ENCODE measurements at places on chromosomes 4 and X. TPM values are rescaled to one million over a fixed set of nuclear protein-coding genes. Genes with fewer than 3 reads are reported as not detected.

GRCh38 chr4:129747756-129748155, 651.8 kb downstream of the C4orf33 start:
- peak; percentile 38 for ATAC-seq

The HEPH gene
- 2.9 TPM for total RNA-seq

DNA sequence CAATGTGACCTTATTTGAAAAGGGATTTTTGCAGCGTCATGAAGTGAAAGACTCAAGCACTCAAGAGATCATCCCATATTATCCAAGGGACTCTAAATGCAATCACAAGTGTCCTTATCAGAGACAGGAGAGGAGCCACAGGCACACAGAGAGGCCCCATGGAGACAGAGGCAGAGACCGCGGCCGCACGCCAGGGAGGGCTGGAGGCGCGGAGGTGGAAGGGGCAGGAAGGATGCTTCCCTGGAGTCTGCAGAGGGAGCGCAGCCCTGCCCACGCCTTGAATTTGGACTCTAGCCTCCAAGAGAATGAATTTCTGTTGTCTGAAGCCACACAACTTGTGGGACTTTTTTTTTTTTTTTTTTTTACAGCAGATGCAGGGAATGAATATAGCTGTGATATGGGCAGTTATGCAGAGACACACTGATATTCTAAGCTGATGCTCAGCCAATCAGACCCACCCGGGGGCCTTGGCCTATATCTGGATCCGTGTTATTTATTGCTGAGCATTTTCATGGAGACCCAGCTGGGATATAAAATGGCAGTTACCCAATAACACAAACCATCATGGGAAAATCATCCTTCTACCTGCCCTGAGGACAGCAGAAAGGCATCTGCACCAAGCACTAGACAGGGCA, 244.8 kb upstream of the PSAPL1 start:
- ATAC-seq, result no peak

The PRICKLE3 gene
- total RNA-seq, result 17.5 TPM

DNA sequence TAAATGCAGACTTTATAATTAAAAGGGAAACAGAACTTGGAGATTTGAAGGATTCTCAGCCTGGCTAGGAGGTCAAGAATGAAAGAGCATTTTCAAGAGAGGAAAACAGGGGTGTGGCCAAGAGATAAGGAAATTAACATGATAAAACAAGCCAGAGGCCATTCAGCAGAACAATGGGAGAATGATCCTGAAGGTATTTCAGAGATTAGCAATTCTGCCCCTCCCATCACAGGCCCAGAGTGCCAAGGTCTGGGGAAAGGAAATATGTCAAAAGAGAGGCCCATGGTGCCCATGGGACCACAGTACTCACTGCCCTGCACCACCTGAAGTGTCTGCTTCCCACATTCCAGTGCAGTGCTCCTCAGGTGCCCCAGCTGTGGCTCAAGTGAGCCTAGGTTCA, 188.5 kb upstream of the STS start:
- no peak for ATAC-seq

The NPY1R gene
- 0.16 TPM for total RNA-seq

DNA sequence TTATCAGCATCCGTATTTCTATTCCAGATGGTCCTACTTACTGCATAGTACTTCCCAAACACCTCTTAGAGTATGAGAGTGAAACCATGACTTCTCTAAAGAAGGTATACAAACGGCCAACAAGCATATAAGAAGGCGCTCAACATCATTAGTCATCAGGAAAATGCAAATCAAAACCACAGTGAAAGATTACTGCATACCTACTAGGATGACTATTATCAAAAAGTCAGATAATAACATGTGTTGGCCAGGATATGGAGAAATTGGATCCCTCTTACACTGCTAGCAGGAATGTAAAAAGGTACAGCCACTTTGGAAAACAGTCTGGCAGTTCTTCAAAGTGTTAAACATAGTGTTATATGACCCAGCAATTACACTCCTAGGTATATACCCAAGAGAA, 215.3 kb upstream of the CXorf66 start:
- ATAC-seq, result no peak

The NXF2 gene
- total RNA-seq, result not detected

DNA sequence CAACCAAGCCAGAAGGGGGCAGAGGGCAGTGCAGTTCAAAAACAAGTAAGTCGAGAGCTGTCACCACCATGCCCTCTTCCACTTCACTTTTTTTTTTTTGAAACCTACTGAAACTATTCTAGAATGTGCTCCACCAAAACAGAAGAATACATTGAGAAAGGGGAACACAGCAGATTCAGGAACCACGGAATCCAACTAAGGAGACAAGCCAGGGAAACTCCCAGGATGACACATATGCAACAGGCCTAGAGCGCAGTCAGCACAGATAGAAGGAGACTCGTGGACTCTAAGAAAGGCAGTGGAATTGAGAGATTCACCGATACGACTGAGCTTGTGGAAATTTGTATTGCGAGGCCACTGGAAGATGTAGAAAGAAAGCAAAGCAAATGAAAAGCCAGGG, 66.1 kb downstream of the PHKA2 start:
- no peak for ATAC-seq

The MAPK10 gene
- 4.3 TPM for total RNA-seq

The FANCB gene
- 2.8 TPM for total RNA-seq

DNA sequence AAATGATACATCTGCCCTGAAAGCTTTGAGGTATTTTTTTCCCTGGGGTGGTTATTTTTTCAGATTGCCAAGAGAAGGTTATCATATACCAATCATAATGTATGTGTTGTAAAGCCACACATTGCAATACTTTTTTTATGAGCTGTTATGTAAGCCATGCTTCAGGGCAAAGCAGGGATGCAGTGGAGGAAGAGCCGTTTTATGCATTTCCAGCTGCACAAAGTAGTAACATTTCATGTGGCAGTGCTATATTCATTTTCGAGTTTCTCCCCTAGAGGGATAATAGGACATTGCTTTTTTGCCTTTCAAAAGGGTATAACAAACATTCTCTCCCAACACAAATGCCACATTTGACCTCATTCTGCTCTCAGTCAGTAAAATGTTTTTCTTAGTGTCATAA, 68.5 kb downstream of the GALNT7 start:
- no peak for ATAC-seq

The PRPS1 gene
- total RNA-seq, result 14.6 TPM

The CLTRN gene
- 0.20 TPM for total RNA-seq

- ATAC-seq, result peak; percentile 96
Observed at GRCh38 chrX:74550295-74550802, 64.1 kb downstream of the RLIM start.

The VCX gene
- not detected for total RNA-seq

GRCh38 chr4:153257991-153258390, 53.7 kb downstream of the TRIM2 start:
- ATAC-seq, result no peak

- peak; percentile 96 for ATAC-seq
Observed at GRCh38 chrX:47233333-47234113, 714 bp downstream of the USP11 start.

DNA sequence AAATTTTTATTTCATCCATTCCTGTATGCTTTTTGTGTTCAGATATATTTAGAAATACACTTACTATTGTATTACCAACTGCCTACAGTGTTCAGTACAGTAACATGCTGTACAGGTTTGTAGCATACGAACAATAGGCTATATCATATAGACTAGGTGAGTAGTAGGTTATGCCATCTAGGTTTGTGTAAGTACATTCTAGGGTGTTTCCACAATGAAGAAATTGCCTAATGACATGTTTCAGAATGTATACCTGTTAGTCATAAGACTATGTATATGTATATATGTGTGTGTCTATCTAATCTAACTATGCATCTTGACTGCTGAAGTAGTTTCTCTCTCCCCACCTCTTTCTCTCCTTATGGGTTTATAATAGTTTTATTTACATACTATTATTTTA, 51.5 kb upstream of the BTC start:
- ATAC-seq, result peak; percentile 93

GRCh38 chrX:14015941-14016340, 13.8 kb downstream of the GEMIN8 start:
- ATAC-seq, result no peak

DNA sequence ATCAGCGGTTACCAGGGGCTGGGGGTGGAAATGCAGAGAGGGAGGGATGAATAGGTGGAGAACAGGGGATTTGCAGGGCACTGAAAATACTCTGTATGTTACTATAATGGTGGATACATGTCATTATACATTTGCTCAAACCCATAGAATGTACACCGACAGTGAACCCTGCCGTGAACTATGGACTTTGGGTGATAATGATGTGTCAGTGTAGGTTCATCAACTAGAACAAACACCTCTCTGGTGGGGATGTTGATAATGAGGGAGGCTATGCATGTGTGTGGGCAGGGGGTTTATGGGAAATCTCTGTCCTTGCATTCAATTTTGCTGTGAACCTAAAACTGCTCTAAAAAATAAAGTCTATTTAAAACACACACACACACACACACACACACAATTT, 11.5 kb downstream of the HPSE start:
- ATAC-seq, result no peak
